IPS-NIHi11 (cell line): ENCODE measurements at places on chromosomes 11 and 22.

DNA sequence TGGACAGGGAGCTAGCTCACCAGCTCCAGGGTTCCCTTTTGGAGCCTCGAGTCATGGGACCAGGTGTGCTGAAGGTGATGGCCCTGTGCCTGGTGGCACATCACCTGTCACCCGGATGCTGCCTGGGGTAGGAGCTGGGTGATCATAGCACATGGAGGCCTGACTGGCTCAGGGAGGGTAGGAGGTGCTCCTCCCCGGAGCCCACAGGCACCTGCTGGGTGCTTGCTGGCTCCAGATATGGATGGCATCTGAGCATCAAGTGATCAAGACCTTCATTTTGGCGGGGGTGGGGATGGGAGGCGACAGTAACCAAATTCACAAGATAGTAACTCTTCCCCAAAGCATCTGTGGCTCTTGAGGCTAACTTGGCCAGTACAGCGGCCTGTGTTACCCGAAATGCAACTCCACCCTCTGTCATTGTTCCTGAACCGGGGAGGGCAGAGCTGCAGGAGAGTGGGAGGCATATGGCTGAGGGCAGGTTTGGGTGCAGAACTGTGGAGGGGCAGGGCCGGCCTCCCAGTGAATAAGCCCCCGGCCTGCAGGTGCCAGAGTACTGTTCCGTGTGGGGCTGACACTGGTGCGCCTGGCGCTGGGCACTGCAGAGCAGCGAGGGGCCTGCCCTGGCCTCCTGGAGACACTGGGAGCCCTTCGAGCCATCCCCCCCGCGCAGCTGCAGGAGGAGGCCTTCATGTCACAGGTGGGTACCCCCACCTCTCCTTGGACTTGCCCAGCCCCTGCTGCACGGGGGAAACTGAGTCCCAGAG is 4.7 kb downstream of the TBC1D10C start:
- no peak for DNase-seq

- no peak for DNase-seq
Measured at GRCh38 chr22:36998620-36999351, 20.5 kb downstream of the TST start.

- no peak for DNase-seq
Measured at GRCh38 chr22:21942407-21943343, 10.0 kb downstream of the PPM1F start.

GRCh38 chr22:50246242-50247175 is 1.7 kb upstream of the TUBGCP6 start:
- DNase-seq: no peak

DNA sequence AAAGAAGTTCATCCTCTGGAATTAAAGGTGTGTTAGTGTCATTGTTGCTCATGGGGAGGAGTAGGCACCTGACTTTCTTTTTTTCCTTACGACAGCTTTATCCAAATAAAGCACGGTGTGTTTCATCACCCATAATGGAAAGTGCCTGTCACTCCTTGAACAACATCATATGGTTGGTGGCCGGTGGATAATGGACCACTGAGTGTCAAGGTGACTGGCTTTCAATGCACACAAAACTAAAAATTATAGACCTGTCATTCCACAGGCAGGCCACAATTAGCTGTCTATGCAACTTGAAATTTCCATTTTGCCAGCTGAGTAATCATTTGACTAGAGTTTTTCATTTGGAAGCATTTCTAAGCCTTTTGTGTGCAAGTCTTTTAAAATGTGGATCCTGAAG is 45.0 kb upstream of the MPPED2 start:
- DNase-seq: no peak

- DNase-seq: no peak
Measured at GRCh38 chr11:65524014-65524740, 706 bp upstream of the SCYL1 start.
